DMS153 (cell line): ENCODE measurements at places on chromosomes 4 and X.

GRCh38 chr4:173243917-173244658 lies 75.5 kb downstream of the GALNT7 start:
- no peak for DNase-seq

DNA sequence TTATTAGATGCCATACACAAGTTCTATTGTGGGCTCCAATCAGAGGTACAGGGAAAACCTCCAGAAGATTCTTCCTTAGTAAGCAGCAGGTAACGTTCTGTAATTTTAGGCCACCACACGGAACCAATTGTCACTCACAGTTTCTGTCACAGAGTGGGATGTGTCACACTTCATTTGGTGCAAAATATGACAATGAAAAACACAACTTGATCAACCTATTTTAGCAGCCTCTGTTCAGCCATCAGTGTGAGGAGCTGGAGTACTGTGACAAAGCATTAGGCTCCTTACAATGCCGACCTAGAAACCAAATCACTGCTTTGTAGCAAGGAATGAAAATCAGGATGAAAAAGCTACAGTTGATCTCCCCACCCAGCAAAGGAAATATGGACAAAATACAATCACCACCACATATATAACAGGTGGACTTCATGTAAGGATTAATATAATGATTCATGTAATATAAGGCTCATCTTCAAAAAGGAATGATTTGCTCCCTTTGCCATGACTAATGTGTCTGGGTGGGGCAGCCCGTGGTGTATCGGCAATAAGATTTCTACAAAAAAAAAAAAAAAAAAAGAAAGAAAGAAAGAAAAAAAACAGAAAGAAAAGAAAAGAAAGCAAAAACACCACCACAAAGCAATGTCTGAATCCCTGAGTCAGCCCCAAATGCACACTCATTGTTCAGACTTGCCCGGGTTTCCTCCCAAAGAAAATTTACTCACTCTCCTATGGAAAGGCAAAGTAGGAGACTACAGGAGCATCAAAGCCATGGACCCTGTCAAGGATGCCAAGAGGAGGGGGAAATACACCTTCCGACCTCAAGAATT lies 36.0 kb downstream of the SLC9A7 start:
- no peak for DNase-seq

- no peak for DNase-seq
These were observed 792 bp downstream of the SLC10A4 start for GRCh38 chr4:48483777-48484493.

GRCh38 chr4:169250796-169251195 lies 20.0 kb downstream of the SH3RF1 start:
- DNase-seq = no peak

- DNase-seq = no peak
These were observed 72.5 kb downstream of the QRFPR start for GRCh38 chr4:121308328-121308663.

- no peak for DNase-seq
These were observed 940 bp upstream of the DCTD start for GRCh38 chr4:182918044-182918607.

GRCh38 chr4:76963131-76963750 lies 13.7 kb downstream of the SEPTIN11 start:
- DNase-seq = no peak

- peak; percentile 92 for DNase-seq
These were observed 8.6 kb upstream of the ZNF157 start for GRCh38 chrX:47361538-47362511.

DNA sequence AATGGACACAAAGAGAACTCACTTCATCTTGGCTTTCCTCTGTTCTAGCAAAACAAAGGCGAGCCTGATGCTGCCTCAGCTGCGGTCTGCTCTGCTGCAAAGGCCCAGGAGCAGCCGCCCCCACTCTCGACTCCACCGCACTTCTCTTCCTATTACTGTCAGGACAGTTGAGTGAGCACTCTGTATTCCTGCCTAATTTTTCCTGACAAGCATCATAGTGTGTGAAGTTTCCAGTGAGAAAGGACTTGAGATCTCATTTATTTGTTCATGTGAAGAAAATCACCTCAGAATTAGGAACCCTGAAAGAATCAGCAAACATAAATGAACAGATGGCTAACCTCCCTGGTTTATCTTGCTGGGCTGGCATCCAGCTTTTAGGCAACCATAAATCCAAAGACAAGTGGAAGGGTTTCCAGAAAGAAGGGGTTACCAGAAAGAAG lies 15.6 kb downstream of the SCARB2 start:
- DNase-seq = peak; percentile 90

GRCh38 chr4:94452476-94453371 lies 982 bp downstream of the PDLIM5 start:
- no peak for DNase-seq

GRCh38 chr4:25030277-25031076 lies at the start of gene LGI2:
Gene LGI2, minus strand, starts transcription at chr4:25030946. Its CDS starts 253 bp downstream, at chr4:25030693.
- DNase-seq = no peak

GRCh38 chr4:168646001-168646768 lies 149.3 kb downstream of the PALLD start:
- DNase-seq = no peak

- no peak for DNase-seq
These were observed 1048.4 kb downstream of the NLGN4X start for GRCh38 chrX:5180135-5180741.

GRCh38 chr4:143353797-143354196 lies 17.1 kb downstream of the GAB1 start:
- DNase-seq = no peak

DNA sequence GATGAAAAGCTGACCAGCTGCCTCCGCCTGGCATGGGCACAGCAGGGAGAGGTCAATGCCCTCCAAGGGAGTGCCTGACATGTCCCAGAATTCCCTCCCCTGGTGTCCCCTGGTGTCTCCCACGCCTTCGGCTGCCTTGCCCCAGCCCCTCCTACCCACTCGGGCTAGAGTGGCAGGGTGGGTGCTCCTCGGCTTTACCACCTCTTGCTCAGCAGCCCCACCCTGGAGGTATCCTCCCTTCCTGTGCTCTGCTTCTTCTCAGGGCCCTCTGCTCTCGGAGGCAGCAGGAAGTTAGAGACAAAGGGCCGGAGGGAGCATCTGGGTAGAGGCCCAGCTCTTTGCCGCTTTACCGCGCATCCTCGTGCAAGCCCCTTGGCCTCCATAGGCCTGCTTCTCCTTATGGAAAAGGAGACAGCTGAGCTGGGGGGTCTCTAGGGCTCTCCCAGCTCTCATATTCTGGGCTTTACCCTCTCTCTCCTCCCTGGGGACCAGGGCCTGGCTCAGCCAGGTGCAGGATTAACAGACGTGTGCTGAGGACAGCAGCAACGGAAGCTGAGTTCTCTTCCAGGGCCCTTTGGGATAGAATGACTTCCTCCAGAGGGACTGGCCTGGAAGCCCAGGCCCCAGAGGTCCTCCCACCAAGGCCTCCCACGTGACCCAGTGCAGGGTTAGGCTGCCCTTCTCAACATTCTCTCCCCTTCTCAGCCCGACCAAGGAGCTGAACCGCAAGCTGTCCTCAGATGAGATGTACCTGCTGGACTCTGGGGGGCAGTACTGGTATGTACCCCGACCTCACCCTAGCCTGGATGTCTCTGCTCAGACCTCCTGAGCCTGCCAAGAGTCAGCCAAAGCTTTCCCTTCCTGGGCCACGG lies 17.2 kb downstream of the XPNPEP2 start:
- DNase-seq = no peak

- no peak for DNase-seq
These were observed 674.5 kb downstream of the SH3BGRL start for GRCh38 chrX:81876437-81876836.

DNA sequence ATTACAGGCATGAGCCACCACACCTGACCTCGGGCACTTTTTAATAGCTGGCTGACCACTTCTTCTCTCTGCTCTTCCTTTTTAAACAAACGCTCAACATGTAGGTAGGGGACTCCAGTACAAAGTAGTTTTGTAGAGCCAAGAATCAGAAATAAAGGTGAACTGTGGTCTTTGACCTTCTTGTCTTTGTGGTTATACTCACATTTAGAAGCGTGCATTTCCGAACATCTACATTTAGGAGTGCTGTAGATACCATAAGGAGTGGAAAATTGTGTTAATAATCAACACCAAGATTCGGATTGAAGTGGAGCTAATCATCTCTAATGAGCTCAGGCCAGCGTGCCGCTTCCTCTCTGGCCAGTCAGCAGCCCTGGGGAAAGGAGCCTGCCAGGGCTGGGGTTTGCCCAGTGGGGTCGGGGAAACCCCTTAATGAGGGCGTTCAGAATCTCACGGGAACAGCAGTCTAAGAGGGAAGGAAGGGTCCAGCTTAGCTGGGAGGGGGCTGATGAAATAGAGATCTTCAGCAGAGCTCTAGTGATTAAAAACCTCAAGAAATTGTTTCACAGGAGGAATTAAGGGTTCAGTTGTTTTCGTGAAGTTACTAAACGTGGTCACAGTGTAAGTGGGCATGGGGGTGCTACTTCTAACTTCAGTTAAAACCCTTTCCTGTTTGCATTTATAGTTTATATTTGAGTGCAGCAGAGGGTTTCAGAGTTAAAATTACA lies 81.2 kb downstream of the GAB1 start:
- DNase-seq = no peak

GRCh38 chrX:9147726-9148125 lies 113.8 kb upstream of the FAM9B start:
- no peak for DNase-seq

- DNase-seq = no peak
These were observed 11.8 kb upstream of the LCORL start for GRCh38 chr4:18033111-18034085.

DNA sequence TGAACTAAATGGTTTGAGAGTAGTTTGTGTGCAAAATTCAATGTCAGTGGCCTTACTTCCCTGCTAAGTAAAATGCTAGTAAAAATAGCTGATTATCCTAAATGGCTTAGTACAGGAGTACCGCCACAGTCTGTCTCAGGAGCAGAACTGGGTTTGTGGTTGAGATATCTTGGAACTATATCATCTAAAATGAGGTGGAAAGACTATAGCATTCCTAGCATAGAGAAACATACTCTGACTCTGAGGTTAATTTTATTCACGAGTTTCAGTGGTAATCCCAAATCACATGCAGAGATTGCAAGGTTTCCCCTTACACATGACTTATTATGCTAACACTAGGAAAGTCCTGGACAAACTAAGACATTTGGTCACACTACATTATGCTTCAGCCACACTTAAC lies 70.4 kb downstream of the OR13H1 start:
- DNase-seq = no peak

- no peak for DNase-seq
These were observed 7.8 kb downstream of the DIAPH2 start for GRCh38 chrX:96692454-96692853.

DNA sequence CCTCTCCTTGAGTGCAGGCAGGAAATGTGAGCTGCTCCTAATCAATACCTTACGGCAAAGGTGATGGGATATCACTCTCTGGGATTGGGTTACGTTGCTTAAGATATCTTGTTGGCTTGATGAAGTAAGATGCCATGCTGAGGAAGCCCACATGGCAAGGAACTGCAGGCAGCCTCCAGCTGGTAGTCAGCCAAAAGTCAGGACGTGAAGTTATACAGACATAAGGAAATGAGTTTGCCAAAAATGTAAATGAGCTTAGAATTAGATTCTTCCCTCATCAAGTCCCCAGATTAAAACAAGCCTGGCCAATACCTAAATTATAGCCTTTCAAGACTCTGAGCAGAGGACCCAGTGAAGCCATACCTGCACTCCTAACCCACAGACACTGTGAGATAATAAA lies 155.0 kb downstream of the QDPR start:
- no peak for DNase-seq

GRCh38 chrX:41335958-41336331 lies 2.0 kb downstream of the DDX3X start:
- no peak for DNase-seq

GRCh38 chr4:184066584-184067300 lies 150.9 kb downstream of the ENPP6 start:
- no peak for DNase-seq

- no peak for DNase-seq
These were observed 131.6 kb upstream of the TENM3 start for GRCh38 chr4:182111586-182111985.

DNA sequence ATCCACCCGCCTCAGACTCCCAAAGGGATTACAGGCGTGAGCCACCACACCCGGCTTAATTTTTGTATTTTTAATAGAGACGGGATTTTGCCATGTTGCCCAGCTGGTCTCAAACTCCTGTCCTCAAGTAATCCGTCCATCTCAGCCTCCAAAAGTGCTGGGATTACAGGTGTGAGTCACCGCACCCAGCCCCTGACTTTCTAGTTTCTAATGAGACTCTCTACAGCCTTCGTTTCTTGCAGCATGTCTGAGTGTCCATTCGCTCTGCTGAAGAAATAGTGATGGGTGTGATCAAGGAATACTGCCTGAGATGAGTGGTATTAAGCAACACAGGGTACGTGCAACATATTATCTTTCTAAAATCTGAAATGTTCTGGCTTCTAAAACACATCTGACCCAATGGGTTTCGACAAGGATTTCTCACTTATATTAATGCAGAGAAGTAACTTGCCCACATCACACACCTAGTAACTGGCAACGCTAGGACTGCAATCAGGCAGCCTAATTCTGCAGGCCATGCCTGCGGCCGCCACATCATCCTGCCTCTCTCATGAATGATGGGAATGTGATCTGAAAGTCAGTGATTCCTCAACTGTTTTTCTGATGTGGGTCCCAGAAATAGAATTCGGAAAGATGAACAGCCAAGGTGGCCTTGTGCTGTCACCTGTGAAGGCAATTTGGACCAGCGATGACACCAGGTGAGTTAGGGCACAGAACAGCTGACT lies 74.3 kb downstream of the RBM47 start:
- no peak for DNase-seq

DNA sequence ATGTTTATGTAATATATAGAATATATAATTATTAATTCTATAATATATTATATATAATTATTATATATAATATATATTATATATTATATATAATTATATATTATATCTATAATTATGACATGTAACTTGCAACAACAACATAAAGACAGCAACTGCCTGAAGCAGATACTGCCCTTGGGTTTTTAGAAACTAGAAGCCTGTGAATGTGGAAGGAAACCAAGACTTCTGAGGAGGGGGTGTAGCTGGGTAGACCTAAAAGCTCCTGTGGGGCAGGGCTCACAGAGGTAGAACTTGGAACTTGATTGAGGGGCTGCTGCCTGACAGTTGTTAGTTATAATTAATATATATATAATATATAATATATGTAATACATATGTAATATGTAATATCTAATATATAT lies 167.2 kb upstream of the SLIT2 start:
- no peak for DNase-seq
